ENCODE measurements at places on chromosomes 16 and 17.

DNA sequence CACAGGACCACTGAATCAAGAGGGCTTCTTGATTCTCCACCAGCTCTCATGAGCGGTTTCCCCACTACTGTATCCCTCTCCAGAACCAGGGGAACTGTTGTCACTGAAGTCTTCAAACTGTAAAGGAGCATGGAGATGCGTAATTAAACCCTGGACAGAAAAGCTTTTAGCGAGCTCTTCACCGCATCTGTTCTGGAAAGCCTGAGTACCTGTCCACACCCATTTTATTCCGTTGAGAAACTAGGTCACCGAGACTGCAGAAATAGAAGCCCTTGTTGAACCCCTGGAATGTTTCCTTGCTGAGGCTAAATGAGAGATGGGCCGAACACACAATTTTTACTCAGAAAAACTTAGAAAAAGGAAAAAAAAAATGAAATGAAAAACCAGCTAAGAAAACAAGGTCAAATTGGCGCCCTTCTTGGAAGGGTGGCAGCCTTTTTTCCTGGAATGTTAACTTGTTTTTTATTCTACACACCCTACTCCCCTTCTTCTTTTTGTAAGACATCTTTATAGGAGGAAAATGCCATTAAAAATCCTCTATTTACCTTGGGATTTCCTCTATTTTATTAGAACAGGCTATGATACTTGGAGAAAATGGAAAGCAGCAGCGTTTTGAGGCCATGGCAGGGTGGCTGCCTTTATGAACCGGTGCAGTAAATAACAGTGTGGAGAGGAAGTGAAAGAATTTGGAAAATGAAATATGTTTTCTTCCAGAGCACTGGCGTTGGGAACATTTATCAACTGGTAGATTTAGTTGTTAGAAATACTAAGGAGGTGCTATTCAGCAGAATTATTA, 52.6 kb upstream of the CRISPLD2 start:
- no peak for DNase-seq

DNA sequence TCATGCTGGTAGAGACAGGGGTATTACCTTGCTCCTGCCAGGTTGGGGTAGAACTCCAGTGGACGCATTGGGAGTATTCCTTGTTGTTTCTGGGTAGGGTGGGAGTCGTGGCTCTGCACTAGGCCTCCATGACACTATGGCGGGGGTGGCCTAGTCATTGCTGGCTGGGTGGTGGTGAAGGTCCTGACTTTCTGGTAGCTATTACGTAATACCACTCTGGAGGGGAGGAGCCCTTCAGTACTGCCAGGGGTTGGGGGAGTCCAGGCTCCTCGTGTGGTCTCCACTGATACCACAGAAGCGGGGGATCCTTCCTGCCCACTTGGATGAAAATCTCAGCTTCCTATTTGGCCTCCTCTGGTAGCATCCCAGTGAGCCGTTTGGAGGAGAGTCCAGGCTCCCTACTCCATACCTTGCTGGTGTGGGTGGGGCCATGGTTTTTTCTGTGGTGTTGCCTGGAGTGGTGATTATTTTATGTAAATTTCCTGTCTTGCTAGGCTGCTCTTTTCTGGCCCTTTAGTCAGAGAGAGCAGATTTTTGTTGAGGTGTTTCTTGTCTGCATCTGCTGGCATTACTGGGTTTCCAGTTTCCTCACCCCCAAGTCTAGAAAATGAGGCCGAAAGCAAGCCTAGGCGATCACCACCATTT, 65.8 kb upstream of the GNG13 start:
- DNase-seq = no peak

DNA sequence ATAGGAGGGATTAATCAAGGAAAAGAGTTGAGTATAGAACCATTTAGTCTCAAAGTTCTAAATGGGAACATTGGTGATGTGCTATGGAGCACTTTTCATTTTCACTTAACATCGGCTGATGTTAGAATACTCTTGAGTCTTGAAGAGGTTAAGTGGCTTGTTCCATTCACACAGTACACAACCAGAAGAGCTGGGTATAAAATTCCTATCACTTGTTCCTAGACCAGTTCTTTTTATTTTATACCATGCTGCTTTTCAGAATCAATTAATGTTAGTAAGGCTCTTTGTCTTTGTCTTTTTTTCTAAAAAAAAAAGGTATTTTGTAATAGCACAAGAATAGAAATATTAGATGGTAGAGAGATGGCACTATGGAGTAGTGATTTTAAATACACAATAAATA, 1.7 kb upstream of the KRTAP1-1 start:
- DNase-seq = no peak

DNA sequence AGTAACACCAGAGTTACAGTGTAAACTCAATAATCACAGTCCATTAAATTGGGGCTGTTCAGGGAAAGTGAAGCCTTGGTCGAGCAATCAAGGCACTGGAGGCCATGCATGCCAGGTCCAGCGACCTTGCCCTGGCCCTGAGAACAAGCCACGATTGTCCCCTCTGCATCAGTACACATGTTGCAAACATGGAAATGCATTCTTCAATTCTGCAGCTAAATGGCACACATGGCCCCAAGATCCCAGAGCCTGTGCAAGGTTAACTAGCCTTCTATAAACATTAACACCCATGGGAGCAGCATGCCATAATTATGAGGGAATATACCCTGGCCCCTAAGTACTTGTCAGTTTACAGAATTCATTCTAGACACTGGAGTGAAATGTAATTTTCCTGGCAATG, 204.7 kb downstream of the HS3ST3B1 start:
- DNase-seq = no peak

GRCh38 chr16:87384162-87384874, 742 bp upstream of the FBXO31 start:
- DNase-seq = no peak

DNA sequence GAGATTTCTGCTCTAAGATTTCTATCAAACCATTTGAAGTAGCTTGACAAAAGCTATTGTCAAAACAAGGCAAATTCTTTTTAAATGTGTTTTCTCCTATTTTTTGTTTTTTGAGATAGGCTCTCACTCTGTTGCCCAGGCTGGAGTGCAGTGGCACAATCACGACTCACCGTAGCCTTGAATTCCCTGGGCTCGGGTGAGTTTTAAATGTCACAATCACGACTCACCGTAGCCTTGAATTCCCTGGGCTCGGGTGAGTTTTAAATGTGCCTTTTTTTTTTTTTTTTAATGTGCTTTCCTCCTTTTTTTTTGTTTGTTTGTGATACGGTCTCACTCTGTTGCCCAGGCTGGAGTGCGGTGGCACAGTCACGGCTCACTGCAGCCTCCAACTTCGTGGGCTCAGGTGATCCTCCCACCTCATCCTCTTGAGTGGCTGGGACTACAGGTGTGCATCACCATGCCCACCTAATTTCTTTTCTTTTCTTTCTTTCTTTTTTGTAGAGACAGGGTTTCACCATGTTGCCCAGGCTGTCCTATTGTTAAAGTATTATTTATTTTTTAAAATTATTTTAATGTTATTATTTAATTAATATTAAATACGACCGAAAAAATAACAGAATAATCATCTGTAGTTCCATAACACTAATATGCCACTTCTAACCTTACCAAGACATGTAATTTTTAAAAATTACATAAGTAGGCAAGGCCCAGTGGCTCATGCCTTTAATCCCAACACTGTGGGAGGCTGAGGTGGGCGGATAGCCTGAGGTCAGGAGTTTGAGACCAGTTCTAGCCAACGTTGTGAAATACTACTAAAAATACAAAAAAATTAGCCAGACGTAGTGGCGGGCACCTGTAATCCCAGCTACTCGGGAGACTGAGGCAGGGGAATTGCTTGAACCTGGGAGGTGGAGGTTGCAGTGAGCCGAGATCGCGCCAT, 69.7 kb upstream of the FA2H start:
- no peak for DNase-seq

- DNase-seq = no peak
Observed at GRCh38 chr16:28596840-28597691, at the start of gene SULT1A2. Gene SULT1A2, minus strand, starts transcription at chr16:28597050. Its CDS starts 1,120 bp downstream, at chr16:28595930.

DNA sequence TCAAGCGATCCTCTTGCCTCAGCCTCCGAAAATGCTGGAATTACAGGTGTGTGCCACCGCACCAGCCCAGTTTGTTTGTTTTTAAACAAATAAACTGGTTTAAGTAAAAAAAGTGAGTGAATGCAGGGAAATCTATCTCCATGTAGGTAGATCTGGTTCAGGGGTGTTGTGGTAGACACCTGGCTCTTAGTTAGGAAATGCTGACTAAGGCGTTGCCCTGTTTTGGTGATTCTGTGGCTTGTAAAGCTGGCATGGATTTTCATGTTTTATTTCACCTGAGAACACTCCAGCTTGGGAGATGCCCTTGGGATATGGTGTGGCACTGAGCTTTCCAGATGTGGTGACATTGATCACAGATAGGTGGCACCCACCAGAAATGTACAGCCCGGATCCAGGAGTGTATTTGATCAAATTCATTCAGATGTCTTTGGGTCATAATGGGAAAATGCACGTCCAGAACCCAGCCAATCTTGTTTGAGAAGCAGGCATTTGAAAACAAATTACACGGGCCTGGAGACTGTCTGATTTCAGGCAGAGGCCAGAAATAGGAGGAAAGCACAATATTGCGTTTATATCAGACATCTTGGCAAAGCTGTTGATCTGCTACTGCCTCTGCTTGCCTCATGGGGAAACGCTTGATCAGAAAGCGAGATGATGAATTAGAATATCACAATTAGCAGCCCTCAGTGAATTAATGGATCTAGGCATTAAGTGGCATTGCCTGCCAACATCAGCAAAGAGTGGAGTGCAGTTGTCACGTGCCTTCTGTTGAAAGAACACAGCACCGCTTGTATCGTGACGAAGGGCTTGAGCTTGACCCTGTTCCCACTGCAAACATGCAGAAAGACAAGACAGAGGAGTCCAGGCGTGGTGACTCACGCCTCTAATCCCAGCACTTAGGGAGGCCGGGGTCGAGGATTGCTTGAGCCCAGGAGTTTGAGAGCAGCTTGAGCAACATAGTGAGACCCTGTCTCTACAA, 7.3 kb upstream of the IL34 start:
- DNase-seq = no peak

GRCh38 chr17:40089077-40089895, 11.1 kb downstream of the NR1D1 start:
- DNase-seq = no peak

DNA sequence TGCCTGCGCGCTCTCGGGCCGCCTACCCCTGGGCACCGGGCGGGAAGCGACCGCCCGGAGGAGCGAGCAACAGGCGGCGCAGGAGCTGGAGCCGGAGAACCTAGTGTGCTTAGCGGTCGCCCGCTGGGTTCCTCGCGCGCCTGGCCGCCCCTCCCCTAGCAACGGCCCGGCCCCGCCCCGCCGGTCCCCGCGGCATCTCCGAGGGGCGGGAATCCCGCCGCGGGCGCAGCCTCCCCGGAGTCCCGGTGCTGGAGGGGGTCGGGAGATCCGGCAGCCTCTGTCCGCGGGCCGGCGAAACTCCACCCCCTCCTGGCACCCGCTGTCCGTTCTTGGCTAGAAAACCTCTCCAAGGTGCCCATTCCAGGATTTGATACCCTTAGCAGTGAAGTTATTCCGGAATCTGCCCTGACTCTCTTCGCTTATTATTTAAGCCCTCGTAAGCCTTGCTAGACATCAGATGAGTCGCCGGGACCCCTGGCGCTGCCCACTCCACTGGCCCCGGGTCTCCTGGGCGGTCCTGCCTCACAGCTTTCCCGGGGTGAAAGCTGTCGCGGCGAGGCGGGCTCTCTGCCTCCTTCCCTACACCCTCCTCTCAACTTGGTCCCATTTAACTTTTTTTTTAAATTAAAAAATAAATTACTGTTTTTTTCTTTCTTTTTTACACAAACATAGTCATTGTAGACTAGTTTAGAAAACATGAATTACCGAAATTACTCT, at the start of gene RPRML:
Gene RPRML, minus strand, starts transcription at position 107 of the 717 bp plus-strand sequence. CDS start 246 bp downstream, outside the sequence.
- no peak for DNase-seq

DNA sequence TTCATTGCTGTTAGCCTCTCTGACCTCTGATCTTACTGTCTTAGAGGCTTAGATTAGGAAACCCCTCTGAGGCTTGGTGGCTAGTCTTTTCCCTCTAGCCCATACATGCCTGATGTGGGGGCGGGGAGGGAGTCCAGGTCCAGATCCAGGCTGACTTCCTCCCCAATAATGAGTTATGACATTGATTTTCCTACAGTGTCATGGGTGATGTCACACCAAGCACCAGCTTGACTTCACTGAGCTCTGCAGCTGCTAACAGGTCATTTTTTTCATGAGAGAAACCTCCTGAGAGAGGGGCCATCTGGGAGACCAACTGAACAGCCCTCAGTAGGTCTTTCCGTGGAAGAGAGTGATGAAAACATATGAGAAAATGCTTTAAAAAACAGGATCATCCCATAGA, 180.2 kb upstream of the N4BP1 start:
- no peak for DNase-seq

DNA sequence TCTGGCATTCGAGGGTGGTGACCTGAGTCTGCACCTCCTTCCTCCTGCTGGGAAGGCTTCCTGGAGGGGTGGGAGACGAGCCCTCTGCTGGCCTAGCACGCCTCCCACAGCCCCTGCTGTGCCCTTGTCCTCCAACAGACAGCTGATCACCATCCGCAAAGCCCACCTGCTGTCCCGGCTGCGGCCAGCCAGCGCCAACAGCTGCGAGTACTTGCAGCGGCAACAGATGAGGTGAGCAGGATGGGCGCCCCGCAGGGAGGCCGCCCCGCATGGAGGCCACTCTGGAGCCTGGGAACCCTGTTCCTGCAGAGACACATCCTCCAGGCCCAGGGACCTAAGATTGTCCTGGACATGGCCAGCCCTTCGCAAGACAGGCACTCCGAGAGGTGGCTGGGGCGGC, 21.6 kb downstream of the UBALD1 start:
- DNase-seq = no peak

- DNase-seq = no peak
Observed at GRCh38 chr17:6027342-6028024, 42.7 kb upstream of the WSCD1 start.

DNA sequence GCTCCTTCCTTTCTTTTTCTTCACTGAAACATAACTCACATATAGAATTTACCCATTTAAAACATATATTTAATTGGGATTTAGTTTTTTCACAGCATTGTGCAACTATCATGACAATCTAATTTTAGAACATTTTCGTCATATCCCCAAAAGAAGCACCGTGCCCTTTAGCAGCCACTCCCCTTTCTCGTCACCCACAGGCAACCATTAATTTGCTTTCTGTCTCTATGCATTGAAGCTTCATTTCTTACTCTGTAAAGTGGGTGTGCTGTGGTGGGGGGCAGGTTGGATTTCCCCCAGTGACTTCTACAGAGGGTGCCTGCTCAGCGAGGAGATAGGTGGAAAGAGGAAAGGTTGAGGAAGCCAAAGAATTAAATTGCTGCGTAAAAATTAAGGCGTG, 35.8 kb downstream of the MRC2 start:
- no peak for DNase-seq

All from stimulated activated CD8-positive, alpha-beta memory T cell treated with anti-CD3 and anti-CD28 coated beads, Interleukin-12 subunit alpha, Interleukin-12 subunit beta, amount 100 ng/mL, for 4 hours (primary cell).